CMK (cell line): ENCODE measurements at places on chromosomes 11 and 22.

DNA sequence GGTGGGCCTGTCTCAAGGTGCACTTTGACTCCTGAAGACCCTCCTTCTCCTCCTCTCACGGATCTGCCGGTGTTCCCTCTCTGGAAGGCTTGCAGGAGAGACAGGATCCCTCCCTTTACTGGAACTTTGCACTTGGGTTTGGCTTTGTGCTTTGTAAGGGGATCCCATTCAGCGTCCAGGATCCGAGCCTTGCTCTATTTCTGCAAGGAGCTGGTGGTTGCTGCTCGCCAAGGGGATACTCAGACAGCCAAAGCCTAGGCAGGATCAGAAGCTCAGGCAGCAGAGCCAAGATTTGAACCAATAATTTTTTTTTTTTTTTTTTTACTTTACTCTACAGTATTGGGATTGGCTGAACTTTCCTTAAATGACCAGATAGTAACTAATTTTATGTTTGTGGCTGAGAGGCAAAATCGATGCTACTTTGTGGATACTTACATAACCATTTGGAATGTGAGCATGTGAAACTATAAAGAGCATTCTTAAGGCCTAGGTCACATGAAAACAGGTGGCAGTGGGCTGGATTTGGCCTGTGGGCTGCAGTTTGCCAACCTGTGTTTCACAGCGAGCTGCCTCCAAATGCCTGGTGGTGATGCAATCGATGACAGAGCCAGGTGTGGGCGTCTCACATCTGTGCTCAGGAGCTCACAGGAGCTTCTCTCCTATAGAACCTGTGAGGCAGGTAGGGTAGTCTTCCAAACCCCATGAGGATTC, 25.2 kb downstream of the BCR start:
- no peak for DNase-seq

- DNase-seq = no peak
These were observed 46.0 kb downstream of the PRCP start for GRCh38 chr11:82854242-82854641.

DNA sequence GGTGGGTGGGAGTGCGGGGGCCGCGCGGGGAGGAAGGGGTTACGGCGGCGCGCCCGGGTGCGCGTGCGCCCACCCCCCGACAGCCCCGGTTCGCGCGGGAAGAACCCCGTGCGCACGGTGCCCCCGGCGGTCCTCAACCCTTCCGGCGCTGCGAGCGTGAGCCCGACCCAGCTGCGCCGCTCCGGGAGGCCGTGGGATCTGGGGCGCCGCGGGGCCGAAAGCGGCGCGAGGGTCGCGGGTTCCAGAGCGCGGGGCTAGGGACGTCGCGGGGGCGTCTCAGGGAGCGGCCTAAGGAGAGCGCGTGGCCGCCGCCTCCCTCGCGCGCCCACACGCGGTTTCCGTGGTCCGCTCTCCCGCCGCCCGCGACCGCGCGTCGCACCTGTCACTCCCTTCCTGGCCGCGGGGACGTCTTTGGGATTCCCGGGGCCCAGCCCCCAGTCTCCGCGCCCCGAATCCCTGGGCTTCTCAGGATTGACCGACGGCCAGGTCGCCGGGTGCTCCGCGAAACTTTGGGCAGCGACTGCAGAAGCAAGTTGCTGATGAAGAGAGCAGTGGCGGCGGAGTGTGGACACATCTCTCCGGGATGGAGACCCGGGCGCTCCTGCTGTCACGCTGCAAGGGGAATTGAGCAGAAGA, 582 bp downstream of the SREBF2 start:
- DNase-seq = no peak

DNA sequence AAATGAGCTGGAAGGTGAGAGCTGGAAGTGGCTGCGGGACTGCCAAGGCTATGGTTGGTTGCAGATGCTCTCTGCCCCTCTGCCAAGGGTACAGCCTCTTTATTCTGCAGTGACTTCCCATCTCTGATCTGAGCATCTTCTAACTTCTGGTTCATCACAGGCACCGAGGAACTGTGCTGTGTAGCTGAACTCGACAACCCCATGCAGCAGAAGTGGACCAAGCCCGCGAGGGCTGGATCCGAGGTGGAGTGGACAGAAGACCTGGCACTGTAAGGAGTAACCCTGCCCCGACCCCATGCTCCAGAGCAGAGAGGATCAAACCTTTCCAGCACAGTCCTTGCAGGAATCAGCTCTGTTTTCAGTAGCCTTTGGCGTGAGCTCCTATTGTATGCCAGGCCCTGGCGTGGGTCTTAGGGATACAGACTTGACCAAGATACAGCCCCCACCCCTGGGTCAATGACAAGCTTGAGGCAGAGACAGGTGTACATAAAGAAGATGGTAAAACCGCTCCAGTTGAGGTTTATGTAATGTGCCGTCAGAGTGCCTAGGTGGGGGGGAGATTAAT, 4.3 kb downstream of the C2CD2L start:
- DNase-seq = no peak

- peak; percentile 71 for DNase-seq
These were observed at the start of gene SH3BP1 for GRCh38 chr22:37639070-37639760. Gene SH3BP1, plus strand, starts transcription at chr22:37639669. Its CDS starts 119 bp downstream, at chr22:37639788.

- DNase-seq = no peak
These were observed 129.5 kb upstream of the E2F8 start for GRCh38 chr11:19370100-19370861.

- DNase-seq = no peak
These were observed 658.0 kb downstream of the DLG2 start for GRCh38 chr11:84969103-84969502.

DNA sequence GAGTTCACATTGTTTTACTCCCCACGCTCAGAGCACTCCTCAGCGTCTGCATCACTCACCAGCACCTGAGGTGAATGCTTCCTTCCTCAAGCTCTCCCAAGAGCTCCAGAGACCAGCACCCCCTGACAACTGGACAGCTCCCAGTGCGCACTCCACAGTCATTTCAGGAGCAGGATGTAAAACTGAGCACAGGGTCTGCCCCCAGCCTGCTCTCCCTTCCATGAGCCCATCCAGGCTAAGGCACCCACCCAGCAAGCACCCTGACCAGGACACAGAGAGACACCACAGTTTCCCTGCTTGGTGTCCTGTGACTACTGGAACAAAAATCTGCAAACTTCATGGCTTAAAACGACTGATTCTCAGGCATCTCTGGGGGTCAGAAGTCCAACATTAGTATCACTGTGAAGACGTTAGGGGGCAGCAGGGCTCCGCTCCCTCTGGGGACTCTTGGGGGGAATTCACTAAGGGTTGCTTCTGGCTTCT, 3.3 kb downstream of the SCGB1D2 start:
- DNase-seq = no peak

- DNase-seq = no peak
These were observed 1.6 kb upstream of the QSER1 start for GRCh38 chr11:32890843-32891656.

- DNase-seq = no peak
These were observed 42.0 kb downstream of the CD82 start for GRCh38 chr11:44607319-44607962.

DNA sequence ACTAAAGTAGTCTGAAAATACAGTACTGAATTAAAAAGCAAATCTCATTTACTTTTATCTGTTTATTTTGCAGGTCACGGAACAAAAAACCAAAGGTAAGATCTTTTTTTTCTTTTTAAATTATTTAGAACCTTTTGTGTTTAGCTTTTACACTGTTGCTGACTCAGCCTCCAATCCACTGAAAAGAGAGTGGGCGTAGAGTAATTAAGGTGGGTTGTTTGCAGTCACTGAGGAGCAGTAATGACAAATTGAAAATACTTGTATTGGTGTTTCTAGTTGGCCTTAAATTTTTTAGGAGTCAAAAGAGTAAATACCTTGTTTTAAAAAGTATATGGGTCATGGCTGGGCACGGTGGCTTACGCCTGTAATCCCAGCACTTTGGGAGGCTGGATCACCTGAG, 73.4 kb downstream of the TNRC6B start:
- no peak for DNase-seq

GRCh38 chr11:1598816-1599215, 722 bp upstream of the KRTAP5-2 start:
- no peak for DNase-seq

DNA sequence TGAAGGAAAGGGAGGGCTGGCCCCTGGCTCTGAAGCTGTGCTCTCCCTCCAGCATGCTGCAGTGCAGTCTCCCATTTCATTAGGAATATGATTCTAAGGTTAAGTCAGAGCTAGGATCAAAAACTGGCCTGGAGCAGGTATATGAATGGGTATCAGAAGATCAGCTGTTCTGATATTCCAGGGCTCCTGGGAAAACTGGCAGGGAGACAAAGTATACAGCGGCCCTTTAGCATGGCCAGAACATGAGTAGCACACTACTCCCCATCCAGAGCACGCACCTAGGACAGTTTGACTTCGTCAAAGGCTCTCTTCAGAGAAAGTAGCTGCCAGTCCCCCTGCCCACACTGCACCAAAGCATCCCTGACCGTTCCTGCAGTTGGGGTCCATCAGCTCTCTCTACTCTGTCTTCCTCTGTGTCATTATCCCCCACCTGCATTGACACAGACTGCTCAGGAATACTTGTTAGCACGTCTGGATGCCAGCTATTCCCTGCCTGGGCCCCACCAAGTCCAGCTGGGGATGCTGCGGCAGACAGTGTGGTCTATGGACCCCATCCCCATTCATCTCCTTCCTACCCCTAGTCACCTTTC, 4.0 kb upstream of the FCHSD2 start:
- no peak for DNase-seq

DNA sequence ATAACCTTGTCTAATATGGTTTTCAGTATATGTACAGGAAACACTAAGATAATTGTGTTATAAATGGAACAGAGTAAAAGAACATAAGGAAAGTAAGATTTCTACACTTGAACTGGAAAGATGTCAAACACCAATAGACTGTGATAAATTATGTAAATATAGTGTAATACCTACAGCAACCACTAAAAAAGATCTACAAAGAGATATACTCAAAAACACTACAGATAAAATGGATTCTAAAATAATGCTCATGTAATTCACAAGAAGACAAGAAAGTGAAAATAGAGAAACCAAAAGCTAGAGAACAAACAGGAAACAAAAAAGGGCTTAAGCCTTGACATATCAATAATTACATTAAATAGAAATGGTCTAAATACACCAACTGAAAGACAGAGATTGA, 30.9 kb downstream of the DEUP1 start:
- DNase-seq = no peak

- DNase-seq = no peak
These were observed 16.1 kb downstream of the PKNOX2 start for GRCh38 chr11:125180413-125181305.

GRCh38 chr22:27709919-27710675, 91.5 kb downstream of the MN1 start:
- no peak for DNase-seq

DNA sequence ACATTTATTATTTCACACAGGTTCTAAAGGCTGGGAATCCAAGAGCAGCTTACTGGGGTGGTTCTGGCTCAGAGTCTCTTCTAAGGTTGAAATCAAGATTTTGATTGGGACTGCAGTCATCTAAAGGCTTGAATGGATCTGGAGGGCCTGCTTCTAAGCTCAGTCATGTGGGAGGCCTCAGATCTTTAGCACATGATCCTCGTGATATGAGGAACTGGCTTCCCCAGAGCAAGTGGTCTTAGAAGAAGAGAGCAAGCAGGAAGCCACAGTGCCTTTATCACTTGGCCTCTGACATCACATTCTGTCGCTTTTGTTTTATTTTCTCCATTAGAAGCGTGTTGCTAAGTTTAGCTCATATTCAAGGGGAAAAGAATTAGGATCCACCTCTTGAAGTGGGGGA, 88.9 kb downstream of the ARFGAP2 start:
- peak; percentile 12 for DNase-seq

GRCh38 chr11:112227471-112227870, 1.2 kb downstream of the PTS start:
- DNase-seq = no peak

GRCh38 chr22:49983148-49984042, 22.8 kb downstream of the PIM3 start:
- DNase-seq = no peak

DNA sequence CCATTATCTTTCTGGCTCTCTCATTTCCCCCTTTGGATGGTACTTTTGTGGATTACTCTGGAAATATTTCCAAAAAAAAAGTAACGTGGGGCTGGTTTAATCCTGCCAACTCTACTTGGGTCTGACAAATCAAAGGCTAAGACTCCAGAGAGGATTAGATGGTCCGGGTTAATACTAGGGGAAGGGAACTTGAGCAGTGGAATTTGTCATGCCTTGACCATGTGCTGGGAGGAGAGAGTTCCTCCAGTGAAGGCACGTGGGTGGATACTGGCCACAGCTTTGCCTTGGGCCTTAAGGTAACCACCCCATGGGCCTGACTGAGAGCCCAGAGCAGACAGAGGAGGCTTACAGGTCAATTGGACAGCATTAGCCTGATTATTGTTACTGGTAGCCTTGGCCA, 120.3 kb downstream of the NAV2 start:
- DNase-seq = no peak

GRCh38 chr22:44118645-44119315, 61.9 kb upstream of the PARVG start:
- no peak for DNase-seq

GRCh38 chr11:62108017-62108750, 15.6 kb upstream of the INCENP start:
- DNase-seq = no peak

- DNase-seq = no peak
These were observed 9.8 kb downstream of the CD82 start for GRCh38 chr11:44575288-44575672.
